ENCODE measurements at places on chromosomes 1 and 21.

DNA sequence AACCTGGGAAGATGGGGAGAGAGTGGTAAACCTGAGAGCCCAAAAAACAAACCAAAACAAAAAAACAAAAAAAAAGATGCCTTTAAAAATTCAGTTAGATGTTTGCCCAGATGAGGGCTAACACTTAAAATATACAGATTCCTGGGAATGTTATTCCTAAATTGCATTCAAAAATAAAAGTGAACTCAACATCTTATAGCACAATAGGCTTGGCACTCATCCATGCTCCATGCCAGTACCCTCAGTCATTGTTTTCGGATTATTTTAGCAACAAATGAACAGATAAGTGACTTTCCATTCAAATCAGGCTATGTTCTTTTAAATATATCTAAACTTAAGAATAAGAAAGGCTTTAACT, 3.7 kb downstream of the ATP1A1 start:
- DNase-seq: no peak

DNA sequence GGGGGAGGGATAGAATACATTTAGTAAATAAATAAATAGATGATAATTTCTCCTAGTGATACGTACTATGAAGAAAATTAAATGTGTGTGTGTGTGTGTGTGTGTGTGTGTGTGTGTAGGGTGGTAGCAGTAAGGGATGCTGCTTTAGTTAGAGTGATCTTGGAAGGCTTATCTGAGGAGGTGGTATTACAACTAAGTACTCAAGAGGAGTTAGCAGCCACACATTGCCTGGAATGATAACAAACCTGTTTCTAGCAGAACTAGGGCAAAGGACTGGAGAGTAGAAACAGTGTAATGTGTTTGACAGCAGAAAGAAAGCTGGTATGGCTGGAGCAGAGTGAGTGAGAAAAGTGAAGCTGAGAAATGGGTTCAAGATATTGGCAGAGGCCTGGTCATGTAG, 58.3 kb upstream of the FASLG start:
- DNase-seq: no peak

GRCh38 chr21:19781881-19782652, 1216.1 kb upstream of the NCAM2 start:
- DNase-seq: no peak

DNA sequence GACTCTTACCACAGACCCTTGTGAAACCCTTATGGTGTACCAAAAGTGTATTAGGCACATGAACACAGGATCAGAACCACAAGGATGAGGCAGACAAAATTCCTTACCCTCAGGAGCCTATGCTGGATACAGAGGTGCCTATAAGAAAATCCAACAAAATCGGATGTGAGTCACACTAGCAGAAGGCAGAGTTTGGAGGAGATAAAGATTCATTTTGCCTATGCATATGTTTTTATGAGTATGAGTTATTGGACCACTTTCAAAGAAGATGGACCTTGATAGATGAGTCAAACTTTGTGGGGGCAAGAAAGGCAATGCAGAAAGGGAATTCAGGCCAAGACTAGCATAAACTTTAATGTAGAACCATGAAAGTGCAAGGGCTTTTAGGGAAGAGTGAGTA, 17.0 kb downstream of the CAMK1G start:
- DNase-seq: no peak

DNA sequence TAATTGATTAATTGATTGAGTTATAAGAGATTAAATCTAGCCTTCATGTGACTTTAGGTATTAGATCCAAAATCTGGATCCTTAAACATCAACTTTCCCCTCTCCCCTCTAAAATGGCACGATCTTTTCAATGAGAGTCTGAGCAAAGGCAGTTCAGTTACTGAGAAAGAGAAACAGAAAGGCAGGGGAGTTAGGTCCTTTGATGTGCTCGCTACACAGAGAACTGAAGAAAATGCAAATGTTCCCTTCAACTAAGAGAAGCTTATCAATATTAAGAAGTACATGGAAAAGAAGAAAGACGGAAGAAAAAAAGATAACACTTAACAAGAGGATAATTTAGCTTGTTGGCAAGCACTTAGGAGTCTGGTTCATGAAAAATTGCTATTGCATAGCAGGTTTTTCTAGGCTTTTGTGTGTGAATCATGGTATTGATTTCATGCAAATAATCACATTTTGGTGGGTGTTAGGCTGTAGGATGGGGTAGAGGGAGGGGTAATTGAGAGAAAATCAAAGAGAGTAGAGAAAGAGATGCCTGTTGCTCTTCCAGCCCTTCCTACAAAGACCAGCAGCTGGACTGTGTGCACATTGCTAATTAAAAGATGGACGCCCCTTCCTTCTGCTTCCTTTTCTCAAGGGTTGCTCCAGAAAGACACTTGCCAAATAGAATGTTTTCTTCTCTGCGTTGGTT, 307.6 kb upstream of the PLXNA2 start:
- no peak for DNase-seq

- no peak for DNase-seq
Measured at GRCh38 chr1:201406831-201407406, 7.8 kb upstream of the LAD1 start.

GRCh38 chr1:232221802-232222499, 408.0 kb downstream of the SIPA1L2 start:
- DNase-seq: no peak

DNA sequence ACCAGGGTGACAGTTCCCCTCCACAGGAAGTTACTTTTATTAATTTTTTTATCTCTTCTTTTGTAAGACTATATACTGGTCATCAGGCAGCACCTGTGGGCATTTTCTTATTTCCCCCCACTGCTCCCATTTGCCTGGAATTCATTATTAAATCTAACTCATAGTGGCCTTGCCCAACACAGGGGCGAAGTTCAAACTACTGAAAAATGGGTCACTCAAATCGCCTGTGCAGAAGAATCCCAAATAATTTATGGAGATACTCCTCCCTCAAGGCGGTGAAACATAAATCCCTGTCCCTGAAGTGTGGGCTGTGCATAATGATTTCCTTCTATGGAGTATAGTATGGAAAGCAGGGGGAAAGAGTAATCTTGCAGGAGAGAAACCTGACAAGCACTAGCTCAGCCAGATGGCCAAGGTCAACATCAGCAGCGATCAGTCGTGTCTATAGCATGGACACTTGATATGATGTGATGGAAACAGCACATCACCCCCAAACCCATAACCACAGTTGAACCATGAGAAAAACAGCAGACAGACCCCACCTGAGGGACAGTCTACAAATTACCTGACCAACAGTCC, 7.9 kb downstream of the CAMK2N1 start:
- DNase-seq: no peak

DNA sequence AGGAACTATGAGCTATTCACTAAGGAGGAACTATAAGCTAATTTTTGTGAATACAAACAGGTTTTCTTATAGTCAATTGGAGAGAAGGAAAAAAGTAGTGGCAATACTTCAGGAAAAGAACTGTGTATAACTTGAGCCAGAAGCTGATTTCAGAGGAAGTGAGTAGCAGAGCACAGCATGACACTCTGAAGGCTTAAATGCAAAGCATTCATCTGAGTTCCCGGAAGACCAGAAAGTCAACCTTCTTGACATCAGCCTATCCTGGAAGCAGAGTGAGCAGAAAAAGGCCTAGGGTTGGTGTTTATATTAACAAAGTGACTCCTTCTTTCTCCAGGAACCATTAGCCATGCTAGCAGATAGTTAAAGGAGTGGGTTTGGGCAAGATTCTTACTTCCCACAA, 545.2 kb downstream of the MRPL39 start:
- no peak for DNase-seq

- DNase-seq: no peak
Measured at GRCh38 chr21:29763674-29764073, 176.1 kb downstream of the GRIK1 start.

DNA sequence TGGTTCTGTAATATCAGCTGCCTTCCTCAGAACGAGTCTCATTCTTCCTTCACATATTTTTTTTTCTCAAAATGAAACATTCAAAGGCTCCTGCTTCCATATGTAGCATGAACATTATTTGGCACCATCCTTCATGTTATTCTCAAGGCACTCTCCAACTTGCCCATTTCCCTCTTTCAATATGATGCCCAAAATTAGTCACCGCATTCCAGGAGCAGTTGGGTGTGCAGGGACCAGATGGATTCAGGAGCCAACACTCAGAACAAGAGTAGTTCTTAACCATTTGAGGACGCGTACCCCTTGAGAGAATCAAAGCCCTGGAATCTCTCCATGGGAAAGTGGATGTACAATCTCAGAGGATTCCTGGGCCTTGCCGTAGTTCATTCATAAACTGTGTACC, 50.3 kb downstream of the KCNK1 start:
- no peak for DNase-seq

- peak; percentile 6 for DNase-seq
Measured at GRCh38 chr1:182430263-182431068, 19.5 kb upstream of the RGSL1 start.

DNA sequence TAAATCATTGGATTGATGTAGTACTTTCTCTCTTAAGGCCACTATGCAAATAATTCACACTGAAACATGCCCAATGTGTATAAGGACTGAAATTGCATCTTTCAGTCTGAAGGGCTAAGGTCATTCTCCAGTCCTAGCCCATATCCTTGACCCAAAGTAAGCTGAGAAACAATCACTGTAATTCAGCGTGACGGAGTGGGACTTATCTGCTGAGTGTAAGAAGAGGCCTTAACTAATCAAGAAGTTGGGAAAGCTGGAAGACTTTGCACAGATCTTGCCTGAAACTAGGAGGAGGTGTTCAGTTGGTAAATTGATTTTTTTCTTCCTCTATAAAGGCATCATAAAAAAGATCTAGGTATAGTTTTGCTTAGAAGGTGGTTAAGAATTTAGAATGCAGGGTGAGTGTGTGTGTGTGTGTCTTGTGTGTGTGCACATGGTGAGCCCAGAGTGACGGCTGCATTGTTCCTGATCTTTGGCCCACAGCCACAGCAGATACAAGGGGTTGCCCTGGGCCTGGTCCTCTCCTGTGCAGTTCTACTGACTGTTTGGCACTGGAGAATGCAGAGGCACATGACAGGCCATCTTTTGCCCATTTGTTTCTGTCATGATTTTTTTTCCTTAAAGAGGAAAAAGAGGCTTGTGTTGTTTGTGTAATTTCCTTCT, 13.3 kb upstream of the PPP2R5A start:
- DNase-seq: no peak

DNA sequence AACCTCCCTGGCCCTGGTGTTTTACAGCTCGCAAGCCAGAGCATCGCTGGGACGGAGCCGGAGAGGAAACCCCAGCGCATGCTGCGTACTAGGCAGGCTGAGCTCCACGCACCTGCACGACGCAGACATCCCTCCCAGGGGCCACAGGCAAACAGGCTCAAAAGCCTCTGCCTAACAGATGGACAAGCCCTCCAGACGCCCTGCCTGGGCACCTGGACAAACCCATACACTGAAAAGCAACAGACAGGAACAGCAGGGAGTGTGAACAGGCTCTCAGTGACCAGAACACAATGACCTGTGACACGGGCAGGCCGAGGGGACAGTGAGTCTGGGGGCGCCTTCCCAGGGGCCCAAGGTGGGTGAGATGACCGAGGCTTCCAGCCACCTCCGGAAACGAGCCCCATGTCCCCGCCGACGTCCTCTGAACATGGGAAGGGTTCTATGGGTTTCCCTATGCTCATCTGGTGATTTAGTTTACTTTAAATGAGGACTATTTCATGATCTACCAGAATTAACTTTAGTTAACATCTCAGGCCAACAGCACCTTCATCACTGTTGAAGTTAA, 40.3 kb downstream of the NPHP4 start:
- DNase-seq: no peak

DNA sequence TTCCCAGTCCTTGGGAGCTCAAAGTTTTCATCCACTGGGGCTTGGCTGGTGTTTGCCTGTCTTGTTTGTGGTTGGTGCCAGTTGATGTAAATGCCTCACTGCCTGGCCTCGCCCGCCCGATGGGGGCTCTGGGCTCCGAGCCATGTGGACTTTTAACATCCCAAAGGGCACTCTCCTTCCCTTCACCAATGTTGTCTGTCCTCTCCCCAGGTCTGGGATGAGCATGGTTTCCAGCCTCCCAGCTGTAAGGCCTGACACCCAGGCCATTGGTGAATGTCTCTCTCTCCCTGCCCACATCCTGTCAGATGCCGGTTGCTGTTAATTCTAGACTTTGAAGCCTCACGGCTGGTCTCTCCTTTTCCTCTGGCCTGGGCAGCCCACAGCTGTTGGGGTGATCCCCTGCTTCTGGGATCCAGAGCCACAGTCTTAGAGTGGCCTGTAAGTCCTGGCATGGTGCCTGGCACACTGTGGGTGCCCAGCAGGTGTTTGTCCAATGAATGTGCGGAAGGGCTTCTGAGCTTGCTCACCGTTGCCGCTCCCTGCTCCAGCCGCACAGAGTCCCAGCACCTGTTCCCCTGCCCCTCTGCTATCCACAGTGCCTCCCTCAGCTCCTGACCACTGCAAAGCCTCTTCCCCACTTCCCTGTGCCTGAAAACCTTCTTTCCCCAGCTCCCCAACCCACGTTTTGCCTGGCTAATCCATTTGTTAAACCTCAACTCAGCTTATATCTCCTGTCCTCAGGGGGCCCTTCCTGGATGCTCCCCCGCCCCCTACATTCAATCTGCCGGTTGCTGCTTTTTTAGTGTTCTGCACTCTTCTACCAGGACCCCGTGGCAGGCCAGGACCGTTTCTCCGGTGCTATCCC, 3.3 kb upstream of the C1orf174 start:
- no peak for DNase-seq

GRCh38 chr1:239389703-239390102, 3.3 kb downstream of the CHRM3 start:
- no peak for DNase-seq

DNA sequence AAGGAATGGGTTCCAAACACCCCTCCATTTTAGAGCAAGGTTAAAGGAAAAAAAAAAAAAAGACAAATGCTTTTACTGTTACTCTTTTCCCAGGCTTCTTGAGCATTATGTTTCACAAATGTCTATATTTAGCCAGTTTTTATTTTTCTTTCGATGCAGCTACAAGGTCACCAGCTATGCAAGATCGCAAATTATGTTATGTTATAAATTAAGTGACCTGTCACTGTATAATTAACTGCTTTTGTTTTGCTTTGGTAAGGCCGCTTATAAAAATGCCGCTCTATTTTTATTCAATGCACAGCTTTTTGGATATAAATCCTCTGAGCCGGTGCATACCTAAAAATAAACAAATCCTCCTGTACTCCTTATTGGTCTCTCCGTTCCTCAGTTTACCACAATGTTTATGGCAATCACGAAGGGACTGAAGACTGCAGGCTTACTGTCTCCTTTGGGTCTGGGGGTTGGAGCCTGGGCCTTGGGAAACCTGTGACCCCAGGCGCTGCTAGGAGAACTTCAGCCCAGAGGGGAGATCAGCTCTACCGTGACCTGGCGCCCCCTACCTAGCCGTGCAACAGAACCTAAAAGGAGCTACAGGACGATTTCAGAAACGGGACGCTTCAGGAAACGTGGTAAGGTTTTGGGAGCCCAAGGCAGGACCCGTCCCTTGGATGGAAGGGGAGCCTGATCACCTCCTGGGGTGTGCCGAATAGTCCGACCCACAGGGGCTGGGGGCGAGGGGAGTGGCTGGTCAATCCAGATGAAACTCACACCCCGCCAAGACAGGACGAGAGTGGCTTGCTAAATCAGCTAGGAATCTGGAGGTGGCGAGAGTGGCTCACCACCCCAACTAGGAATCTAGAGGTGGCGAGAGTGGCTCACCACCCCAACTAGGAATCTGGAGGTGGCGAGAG, 101.2 kb upstream of the CD55 start:
- DNase-seq: no peak

- DNase-seq: no peak
Measured at GRCh38 chr1:172778456-172779455, 119.9 kb downstream of the FASLG start.

GRCh38 chr21:38853421-38853919, 47.7 kb downstream of the ETS2 start:
- no peak for DNase-seq

Data from activated CD4-positive, alpha-beta T cell treated with anti-CD3 and anti-CD28 coated beads for 24 hours (primary cell).